Stimulated activated CD4-positive, alpha-beta T cell treated with anti-CD3 and anti-CD28 coated beads, Interleukin-2, amount 100 ng/mL, for 24 hours (primary cell): ENCODE measurements at places on chromosomes 12 and 14.

DNA sequence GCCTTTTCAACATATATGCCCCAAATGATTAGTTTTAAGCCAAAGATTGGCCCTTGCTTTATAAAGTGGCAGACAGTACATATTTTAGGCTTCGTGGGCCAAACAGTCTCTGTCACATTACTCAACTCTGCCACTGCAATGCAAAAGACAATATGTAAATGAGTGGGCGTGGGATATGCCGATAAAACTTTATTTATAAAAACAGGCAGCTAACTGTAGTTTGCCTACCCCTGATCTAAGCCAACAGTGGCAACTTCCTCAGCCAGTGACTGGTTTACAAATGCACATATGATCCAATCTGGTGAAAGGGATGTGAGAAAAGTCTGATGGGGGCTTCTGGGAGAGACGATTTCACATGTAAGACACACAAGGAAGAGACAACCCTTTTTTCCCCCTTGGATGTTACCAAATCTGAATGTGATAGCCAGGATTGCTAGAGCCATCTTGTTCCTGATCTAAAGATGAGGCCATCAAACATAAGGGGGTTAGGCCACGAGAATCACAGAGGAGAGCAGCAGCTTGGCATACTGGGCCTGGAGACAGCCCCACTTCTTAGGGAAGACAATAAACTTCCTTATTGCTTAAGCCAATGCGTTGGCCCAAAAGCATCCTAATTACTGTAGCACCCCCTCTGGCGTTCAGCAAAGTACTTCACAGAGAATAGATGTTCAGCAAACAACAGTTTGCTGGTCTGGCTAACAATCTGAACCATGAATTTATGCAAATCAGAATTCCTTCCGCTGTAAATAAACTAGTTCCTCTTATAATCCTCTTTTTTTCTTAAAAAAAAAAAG, 75.2 kb upstream of the TMCC3 start:
- DNase-seq: no peak

GRCh38 chr14:105481886-105482457, 4.7 kb upstream of the CRIP1 start:
- DNase-seq: peak; percentile 91

GRCh38 chr14:68794130-68794850, 1.4 kb upstream of the ZFP36L1 start:
- DNase-seq: peak; percentile 85

DNA sequence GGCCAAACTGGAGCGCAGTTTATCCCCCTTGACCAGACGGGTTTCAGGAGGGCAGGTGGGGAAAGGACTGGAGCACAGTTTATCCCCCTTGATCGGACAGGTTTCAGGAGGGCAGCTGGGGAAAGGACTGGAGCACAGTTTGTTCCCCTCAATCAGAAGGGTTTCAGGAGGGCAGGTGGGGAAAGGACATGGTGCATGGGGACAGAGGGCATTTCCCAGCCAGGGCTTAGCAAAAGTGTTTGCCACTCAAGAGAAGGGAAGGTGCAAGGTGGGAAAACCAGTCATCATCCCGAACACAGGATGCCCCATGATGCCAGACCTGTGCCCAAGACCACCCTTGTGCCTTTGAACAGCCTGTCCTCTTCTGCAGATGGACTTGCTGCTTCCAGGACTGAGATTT, 54.7 kb downstream of the SPTB start:
- no peak for DNase-seq

GRCh38 chr14:102579696-102580549, 12.5 kb upstream of the RCOR1 start:
- DNase-seq: no peak
